ENCODE measurements at places on chromosomes 1 and 21. TPM values are rescaled to one million over a fixed set of nuclear protein-coding genes. Genes with fewer than 3 reads are reported as not detected.

The DOP1B gene
- 17.1 TPM for total RNA-seq

The TOR1AIP1 gene
- 42.1 TPM for total RNA-seq

The RPTN gene
- not detected for total RNA-seq

The KLF17 gene
- 0.18 TPM for total RNA-seq

DNA sequence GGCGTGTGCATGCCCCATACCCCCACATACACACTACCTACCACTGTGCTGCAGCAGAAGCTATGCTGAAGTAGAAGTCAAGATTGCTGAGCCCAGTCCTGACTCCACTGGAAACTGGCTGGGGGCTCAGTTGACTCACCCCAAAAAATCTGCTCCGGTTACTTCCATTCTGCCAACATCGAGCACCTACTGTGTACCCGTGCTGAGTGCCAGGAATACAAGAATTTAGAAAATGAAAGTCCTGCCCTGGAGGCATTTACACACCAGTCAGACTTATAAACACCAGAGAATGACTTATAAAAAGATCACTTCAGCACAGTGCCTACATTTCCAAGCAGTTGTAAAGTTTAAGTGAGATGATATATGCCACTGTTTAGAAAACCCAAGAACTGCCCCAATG lies 99.1 kb downstream of the NMNAT2 start:
- peak overlapping the region; percentile 95 for H3K27ac ChIP-seq
- H3K4me3 ChIP-seq, result no peak overlapping the region
- H3K36me3 ChIP-seq, result no peaks in the 10 kb centered on the region
- H3K4me1 ChIP-seq, result peaks cover 41% of the 10 kb centered on the region

- peak overlapping the region; percentile 78 for H3K27ac ChIP-seq
- H3K27me3 ChIP-seq, result no peaks in the 10 kb centered on the region
- peaks cover 4% of the 10 kb centered on the region for H3K36me3 ChIP-seq
- peaks cover 31% of the 10 kb centered on the region for H3K4me1 ChIP-seq
Observed at GRCh38 chr1:26827663-26828062, 1.2 kb downstream of the ZDHHC18 start.

GRCh38 chr1:23057301-23057700 lies 38.0 kb downstream of the KDM1A start:
- peaks cover 34% of the 10 kb centered on the region for H3K36me3 ChIP-seq
- H3K4me1 ChIP-seq, result no peaks in the 10 kb centered on the region
- DNase-seq, result no peak
- H3K4me3 ChIP-seq, result no peak overlapping the region

Measured in chondrocyte (in vitro differentiated cells).